ENCODE measurements at places on chromosomes 4 and X.

DNA sequence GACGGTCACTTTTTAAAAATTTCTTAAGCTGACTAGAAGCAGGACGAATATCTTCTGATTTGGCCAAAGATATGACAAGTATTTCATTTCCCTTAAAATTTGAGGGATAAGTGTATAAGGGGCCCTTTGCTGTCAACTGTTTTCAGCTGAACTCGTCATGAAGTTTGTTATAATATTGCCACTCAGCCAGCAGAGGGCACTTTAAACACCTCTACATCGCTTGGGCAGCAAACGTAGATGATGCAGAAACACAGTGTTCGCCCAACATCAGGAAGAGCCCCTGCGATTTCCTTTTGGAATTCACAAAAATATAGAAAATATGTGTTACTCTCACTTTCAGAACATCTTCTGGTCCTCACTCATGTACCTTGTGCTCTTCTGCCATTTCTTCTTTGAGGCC lies 435.7 kb upstream of the FMR1 start:
- no peak for DNase-seq

GRCh38 chr4:87849612-87850011 lies 16.8 kb downstream of the MEPE start:
- no peak for DNase-seq

- no peak for DNase-seq
These were observed 60.0 kb upstream of the NKX1-1 start for GRCh38 chr4:1466034-1466862.

DNA sequence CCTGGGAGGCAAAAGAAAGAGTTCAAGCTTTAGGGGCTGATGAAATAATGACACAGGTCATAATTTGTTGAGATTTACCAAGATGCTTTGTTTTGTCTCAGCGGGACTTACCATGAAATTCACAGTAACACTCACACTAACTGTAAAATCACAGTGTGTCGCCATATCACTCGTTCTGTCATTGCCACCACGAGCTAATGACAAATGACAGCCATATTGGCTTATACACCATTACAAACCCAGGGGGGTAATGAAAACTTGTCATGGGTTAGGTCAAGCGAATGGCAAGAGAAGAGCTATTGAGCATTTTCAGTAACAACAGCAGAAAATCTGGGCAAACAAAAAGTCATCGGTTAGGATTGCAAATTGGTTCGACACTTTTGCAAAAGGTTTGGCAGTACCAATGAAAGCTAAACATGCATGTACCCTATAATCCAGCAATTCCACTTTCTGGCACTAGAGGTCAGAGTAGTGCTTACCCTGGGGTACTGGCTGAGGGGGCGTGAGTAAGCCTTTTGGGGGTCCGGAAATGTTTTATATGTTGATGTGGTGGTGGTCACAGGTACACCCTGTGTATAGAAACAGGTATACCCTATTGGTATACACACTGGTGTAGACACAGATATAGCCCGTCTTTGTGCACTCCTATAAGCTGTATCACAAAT lies 83.9 kb upstream of the RAI2 start:
- no peak for DNase-seq

DNA sequence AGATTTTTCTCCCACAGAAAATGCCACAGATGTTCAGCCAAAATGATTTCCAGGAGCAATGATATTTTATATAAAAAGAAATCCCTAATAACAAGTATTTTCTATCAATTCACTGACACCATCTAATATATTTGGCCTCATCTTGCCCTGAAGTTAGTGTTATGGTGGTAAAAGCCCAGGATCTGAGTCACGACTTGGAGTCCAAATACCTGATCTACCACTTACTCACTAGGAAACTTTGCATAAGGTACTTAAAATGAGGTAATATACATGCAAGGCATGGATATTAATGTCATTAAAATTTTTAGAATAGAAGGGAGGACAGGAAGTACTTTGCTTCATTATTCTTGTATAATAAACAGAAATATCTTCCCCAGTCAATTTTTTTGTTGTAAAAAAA lies 16.3 kb downstream of the PPP3CA start:
- DNase-seq: no peak

DNA sequence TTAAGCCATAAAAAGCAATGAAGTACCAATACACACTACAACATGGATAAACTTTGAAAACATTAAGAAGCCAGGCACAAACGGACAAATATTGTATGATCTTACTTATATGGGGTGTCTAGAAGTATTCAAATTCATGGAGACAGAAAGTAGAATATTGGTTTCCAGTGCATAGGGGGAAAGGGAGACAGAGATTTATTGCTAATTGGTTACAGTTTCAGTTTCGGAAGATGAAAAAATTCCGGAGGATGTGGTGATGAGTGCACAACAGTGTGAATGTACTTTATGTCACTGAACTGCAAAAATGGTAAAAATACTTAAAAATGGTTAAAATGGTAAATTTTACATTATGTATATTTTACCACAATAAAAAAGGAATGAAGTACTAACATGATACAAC lies 5.1 kb upstream of the PRDX4 start:
- no peak for DNase-seq

GRCh38 chr4:683982-684622 lies 4.8 kb downstream of the SLC49A3 start:
- DNase-seq: no peak

DNA sequence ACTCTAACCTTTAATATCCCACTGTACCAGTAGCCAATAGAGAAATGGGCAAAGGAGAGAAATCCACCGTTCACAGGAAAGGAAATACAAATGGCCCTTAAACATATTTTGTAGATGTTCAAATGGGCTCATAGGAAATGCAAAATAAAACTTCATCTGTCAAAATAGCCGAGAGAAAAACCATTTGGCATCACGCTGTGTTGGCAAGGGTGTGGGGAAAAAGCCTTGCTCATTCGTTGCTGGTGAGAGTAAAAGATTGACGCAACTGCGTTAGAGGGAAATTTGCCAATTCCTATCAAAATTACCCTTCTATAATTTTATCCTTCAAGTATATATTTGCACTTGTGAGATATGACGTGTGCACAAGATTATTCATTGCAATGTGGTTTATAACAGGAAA lies 131.9 kb downstream of the EIF4E start:
- DNase-seq: no peak

DNA sequence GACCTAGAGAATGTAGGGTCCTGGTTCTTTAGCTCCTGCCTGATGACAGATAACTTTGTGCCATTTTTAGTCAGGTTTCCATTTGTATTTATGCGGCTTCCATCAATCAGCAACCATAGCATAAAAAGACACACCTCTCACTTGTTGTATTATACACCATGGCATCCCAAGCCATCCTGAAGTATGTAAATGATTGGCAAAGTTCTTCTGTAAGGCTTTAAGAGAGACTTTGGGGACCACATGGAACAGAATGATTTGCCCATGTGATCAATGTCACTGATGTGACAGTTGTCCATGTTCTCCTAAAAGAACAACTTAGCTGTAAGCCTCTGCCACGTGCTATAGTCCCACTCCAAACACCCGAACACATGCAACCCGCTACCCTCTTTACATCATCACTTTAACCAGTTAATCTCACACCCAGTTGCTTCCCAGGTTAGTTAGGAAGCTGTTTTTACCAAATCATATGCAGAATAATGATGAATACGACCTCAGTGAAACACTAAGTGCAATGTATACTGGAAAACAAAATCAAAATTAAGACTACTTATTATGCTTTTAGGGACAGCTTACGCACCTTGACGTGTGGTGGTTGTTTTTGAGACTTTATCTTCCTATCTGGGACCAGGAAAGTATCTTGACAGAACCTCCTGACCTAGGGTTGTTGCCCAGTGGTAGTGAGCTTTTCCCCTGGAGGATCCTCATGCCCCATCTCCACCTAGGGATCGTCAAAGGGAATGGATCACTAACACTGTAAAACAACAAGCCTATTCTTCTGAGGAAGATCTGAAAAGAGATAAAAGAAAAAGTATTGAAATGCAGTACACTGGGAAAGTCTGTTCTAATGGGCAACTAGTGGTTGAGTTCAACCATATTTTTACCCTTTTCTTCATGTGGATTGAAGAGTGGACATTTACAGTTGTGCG lies 267.8 kb downstream of the CHIC1 start:
- no peak for DNase-seq

- no peak for DNase-seq
These were observed 197.7 kb downstream of the CAMK2D start for GRCh38 chr4:113563691-113564378.
